Osteocyte (in vitro differentiated cells): ENCODE measurements at places on chromosomes 5 and 9.

DNA sequence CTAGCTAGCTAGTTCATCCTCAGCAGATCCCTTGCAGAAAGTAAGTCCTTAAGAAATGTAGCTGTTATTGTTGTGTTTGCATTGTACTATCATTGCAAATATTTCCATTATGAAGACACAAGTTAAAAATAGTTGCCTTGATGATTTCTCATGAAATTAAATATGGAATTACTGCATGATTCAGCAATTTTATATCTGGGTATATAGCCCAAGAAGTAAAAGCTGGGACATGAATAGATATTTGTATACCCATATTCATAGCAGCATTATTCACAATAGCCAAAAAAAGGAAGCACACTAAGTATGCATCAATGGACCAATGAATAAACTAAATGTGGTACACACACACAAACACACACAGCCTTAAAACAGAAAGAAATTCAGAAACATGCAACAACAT is 6.8 kb downstream of the IFNB1 start:
- DNase-seq, result no peak

DNA sequence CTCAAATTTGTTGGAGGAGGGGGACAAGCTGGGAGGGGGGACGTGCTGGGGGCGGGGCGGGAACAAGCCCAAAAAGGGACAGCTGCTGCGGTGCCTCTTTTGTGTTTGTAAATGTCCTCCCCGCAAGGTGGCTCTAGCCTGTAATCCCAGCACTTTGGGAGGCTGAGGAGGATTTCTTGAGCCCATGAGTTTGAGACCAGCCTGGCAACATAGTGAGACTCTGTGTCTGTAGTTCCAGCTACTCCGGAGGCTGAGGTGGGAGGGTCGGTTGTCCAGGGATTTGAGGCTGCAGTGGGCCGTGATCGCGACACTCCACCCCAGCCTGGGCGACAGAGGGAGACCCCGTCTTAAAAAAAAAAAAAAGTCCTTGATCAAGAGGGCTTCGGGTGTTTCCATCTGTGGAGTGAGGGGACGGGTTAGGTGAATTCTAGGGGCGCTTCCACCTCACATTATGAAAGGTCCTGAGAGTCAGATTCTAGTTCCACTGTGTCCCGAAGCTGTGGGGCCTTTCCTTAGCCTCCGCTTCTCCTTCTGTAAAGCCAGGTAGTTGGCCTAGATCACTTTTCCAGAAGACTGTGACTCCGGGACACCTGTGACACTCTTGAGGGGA is 779 bp upstream of the CTNNA1 start:
- no peak for DNase-seq

GRCh38 chr5:1665231-1665630 is 134.4 kb downstream of the MRPL36 start:
- DNase-seq, result peak; percentile 78

DNA sequence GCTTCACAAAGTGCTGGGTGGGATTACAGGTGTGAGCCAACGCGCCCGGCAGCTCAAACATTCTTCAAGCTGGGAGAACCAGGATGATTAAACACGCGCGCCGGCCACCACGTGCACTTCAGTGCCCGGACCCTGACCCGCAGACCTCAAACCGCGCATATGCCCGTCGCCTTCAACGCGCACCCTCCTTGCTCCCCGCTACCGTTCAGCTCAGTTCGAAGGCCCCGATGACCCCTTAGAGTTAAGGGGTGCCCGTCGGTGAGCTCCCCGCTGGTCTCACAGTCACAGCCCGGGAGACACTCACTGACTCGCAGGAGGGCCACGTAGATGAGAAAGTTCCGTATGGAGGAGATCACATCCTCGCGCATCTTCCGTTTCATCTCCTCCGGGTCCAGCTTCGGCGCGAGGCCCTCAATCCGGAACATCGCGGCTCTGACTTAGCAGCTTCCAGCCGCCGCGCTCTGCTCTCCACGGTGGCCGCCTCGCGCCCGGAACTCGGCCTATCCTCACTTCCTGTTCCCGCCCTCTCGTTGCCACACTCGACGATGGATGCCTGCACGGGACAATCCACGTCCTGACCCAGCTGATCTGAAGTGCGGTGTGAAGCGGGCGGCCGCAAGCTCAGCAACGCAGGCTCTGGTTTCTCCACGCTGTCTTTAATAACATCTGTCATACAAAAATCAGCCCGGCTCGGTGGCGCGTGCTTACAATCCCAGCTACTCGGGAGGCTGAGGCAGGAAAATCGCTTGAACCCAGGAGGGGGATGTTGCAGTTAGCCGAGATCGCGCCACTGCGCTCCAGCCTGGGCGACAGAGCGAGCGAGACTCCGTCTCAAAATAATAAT is at the start of gene TOMM5:
Gene TOMM5, minus strand, starts transcription at position 490 of the 844 bp plus-strand sequence. Its CDS starts 65 bp downstream, at position 425.
- peak; percentile 95 for DNase-seq
